ENCODE measurements at places on chromosomes 7 and 10.

DNA sequence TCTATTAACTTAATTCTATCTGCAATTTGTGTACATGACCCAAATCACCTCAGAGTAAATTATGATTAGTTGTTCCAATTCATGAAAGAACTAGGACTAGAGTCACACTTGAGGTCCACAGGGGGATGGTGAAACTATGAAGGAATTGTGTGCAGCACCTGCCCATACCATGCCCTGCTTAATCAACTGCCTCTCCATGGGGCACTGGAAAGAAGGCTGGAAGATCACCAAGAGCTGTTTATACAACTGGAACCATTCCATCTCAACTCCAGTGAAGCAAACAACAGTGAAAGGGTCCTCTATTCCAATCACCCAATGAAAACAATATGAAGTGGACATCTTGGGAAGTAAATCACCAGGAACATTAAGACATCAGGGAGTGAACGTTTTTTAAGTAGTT, 98.7 kb upstream of the SEMA3D start:
- no peak for DNase-seq

- DNase-seq, result no peak
Observed at GRCh38 chr7:125355899-125356298, 426.3 kb upstream of the POT1 start.

- no peak for DNase-seq
Observed at GRCh38 chr10:71946700-71947099, 17.5 kb upstream of the CHST3 start.

DNA sequence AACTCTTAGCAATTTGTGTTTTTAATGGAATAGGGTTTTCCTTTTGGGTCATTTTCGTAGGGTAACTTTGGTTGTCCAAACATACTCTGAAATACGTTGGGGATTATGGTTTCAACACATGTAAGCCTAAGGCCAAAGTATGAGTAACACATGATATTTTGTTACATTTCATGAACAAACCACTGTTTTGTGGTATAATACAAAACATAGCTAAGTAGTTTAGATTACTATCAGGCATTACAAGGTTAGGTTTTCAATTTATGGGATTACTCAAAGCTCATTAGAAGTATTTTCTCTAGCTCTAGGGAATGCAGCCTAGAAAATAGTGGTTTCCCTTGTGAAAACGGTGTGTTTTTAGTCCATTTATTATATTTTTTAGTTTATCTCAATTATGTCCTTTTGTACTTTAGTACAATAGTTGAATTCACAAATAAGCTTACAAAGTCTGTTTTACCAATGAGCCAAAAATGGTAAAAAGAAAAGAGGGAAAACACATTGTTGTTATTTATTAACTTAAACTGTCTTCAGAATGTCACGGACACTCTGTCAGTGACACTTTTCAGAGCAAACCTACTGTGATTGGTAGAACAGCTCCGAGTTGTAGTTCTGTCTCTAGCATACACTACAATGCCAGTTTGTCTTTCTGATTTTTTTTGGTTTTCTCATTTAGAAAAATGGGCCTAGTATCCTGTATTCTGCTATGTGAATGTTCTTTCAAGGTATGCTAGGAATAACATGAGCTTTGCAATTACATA, 473.7 kb downstream of the SUGCT start:
- DNase-seq, result no peak

DNA sequence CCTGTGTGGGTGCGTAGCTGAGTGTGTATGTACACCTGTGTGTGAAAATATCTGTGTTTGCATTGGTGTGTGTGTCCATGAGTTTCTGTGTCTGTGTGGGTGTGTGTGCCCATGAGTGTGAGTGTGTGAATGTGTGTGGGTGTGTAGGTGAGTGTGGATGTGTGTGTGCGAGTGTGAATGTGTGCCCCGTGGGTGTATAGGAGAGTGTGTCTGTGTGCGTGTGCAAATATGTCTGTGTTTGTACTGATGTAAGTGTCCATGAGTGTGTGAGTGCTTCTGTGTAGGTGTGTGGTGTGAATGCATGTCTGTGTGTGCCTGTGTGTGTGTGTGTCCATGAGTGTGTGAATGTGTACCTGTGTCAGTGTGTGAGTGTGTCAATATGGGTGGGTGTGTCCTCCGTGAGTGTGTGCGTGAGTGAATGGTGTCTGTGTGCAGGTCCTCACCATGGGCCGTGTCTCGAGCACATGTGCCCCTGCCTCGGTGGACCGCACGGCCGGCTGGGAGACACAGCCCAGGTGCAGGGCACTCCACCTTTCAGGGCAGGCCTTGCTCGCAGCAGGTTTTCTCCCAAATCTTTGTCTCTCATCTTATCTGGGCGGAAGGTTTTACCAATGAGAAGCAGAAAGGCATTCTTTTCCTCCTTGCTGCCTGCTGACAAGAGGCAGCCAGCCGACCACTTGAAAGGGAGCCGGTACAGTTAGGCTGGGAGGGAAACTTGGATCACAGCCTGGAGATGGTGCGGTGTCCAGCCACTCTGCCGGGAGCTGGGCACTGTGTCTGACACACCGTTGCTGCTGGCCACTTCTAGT, 107.1 kb upstream of the FAM20C start:
- DNase-seq, result no peak

Data from left forelimb (tissue), 1 donor.